Naive thymus-derived CD8-positive, alpha-beta T cell (primary cell): ENCODE measurements at places on chromosomes 12 and 14. TPM values are rescaled to one million over a fixed set of nuclear protein-coding genes. Genes with fewer than 3 reads are reported as not detected.

FIGNL2 gene
- total RNA-seq = 3.2 TPM

PTCSC3 gene
- not detected for total RNA-seq

ITGB7 gene
- total RNA-seq = 353 TPM

PAPLN gene
- total RNA-seq = 0.10 TPM

GPX2 gene
- total RNA-seq = not detected

RAD51AP1 gene
- total RNA-seq = 1.6 TPM

GDF3 gene
- total RNA-seq = not detected

LRTM2 gene
- not detected for total RNA-seq

SNW1 gene
- total RNA-seq = 96.6 TPM

RNF212B gene
- total RNA-seq = not detected

CTSG gene
- not detected for total RNA-seq

KRT6A gene
- total RNA-seq = not detected

OVCH1 gene
- total RNA-seq = not detected

FGF23 gene
- not detected for total RNA-seq

USP44 gene
- 20.8 TPM for total RNA-seq

UNG gene
- 15.0 TPM for total RNA-seq
